NCI-H510A treated with DMSO at 0.1 percent for 48 hours (cell line): ENCODE measurements at places on chromosomes 2 and 18.

DNA sequence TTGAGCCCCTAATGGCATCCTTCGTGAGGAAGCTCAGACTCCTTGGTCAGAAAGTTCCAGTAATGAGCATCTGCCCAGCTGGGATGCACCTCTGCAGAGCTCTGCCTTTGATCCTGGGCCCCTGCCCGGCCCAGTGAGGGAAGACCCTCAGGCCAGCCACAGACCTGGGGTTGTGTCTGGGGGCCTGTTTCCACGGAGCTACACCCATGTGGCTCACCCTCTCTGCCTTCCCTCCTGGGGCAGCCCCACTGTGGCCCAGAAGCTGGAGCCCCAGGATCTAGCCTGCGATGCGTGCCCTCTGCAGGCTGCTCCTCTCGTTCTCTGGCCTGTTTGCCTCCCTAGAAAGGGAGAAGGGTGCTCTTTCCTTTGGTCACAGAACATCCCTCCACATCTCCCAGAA is 9.8 kb downstream of the KCNF1 start:
- DNase-seq: no peak

DNA sequence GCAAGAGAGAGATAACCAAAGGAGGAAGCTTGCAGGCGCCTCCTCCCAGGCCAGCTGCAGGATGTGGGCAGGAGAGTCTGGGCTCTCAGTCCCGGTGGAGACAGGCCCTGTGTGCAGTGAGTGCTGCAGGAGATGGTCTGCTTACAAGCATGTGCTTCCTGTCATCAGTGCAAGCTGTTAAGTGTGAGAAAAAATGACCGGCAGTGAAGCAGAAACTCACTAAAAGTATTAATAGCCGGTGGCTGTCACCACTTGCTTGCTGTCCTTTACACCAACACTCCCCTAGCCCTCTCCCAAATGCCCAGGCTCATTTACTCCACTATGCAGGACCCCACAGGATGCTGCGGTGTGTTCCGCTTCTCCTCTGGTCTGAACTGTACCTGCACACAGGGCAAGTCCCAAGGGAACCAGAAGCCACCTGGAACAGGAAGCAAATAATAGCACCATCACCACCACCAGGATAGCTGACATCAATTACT is 435.6 kb upstream of the HS6ST1 start:
- DNase-seq: peak; percentile 67

DNA sequence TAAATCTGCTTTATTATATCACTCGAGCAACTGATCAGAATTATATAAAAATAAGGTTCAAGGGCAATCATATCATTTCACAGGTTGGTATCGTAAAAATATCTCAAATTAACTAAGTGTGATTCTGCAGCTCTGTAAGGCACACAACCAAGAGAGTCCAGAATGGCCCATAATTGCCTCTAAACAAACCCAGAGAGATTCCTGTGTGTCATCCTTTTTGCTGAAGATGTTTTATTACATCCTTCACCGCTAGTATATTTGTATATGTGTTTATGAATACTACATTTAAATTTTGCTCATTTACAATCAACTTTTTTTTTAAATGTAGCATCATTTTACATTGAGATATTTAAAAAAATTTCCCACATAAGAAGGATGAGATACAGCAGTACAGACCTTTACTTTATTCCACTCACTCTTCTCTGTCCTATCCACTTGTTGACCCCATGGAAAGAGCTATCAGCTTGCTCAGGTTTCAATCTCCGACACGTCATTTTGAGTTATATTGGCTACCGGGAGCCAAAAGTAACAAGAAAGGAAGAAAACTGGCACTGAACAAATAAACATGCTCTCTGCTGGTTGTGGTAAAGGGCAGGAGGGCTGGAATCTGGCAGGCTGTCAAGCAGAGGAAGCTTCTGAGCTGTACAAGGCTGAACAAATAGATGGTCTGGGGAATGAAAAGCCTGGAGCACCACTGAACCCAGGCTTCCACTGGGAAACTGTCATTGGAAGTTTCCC is 23.1 kb downstream of the PLA2R1 start:
- DNase-seq: peak; percentile 3

- no peak for DNase-seq
These were observed 27.9 kb upstream of the NT5DC4 start for GRCh38 chr2:112692918-112693317.

DNA sequence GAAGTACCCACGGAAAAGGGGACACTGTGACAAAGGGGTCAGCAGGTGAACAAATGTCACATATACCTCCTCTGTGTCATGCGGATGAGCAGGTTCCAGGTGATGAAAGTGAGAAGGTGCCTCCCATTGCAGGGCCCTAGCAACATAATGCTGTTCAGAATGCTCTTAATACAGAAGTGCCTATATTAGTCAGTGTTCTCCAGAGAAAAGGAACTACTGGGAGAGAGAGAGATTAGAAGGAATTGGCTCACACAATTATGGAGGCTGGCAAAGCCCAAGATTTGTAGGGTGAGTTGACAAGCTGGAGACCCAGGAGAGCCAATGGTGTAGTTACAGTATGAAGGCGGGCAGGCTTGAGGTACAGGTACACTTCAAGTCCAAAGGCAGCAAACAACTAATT is 98.1 kb upstream of the CDC42EP3 start:
- peak; percentile 19 for DNase-seq

DNA sequence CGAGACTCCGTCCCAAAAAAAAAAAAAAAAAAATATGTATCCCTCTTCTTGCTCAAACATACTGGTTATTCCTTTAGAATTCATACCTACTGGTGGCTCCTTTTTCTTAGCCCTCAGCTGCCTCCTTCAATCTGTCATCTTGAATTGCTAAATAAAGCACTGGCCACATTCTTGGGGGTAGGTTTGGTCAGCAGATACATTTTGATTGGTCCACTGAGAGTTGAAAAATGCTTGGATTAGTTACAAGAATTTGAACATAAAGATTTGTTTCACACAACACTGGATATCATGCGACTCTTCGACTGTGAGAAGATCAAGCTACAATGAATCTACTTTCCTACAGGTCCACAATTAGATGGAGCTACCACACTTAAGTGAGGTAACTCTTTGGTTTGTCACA is 906.1 kb upstream of the SLC39A10 start:
- DNase-seq: no peak

GRCh38 chr2:10454505-10454904 is 6.4 kb upstream of the ODC1 start:
- no peak for DNase-seq

DNA sequence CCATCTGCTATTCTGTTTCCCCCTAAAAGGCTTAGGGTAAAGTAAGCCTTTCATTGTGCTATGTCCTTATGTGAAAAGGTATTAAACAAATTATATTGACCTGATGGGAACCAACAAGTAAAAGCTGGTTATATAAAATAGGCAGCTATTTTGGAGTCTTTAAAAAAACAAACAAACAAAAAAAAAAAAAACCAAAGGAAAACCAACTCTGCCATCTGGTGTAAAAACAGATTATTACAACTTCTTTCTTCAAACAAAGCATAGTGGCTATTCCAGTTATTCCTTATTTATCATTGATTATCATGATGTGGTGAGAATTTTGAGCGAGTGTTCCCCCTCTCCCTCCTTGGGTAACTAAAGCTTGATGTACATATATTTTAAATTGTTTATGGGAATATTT is 122.3 kb upstream of the FHL2 start:
- peak; percentile 38 for DNase-seq

- no peak for DNase-seq
These were observed 28.2 kb downstream of the BCL2L11 start for GRCh38 chr2:111148925-111149324.

DNA sequence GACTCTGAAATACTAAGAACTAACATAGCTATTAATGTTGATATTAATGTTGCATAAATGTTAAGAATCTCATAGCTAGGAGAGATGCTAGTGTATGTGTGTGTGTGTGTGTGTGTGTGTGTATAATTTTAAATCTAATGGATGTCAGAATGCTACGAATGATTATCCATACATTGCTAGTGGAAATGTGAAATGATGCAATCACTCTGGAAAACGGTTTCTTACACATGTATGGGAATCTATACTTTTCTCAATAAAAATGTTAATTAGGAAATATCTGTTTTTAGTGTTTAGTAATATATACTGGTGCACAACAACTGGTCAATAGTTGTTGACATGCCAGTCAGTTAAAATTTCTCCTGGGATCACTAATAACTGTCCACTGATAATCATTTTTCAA is 908.8 kb upstream of the POU3F3 start:
- DNase-seq: no peak

- DNase-seq: no peak
These were observed 23.7 kb downstream of the ASB1 start for GRCh38 chr2:238450440-238450861.

DNA sequence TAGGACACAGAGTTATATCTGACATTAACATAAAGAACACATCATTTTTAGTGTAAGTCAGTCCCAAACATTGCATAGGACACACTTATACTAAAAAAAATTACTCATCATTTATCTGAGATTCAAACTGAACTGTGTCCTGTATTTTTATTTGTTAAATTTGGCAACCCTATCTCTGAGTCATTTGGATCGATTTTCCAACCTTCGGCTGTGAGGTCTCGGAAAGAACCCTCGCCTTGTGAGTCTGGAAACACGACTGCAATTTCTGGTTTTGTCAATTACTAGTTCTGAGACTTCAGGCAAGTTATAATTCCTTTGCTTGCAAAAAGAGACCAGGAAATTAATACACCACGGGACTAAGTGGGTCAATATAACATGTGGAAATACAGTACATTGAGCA is 14.0 kb downstream of the ATP8B1 start:
- DNase-seq: no peak

GRCh38 chr2:79964966-79965365 is 339.6 kb downstream of the LRRTM1 start:
- DNase-seq: no peak

- DNase-seq: peak; percentile 45
These were observed 49.2 kb upstream of the GPR155 start for GRCh38 chr2:174535757-174536703.

- no peak for DNase-seq
These were observed 118.5 kb downstream of the GALNT3 start for GRCh38 chr2:165675551-165675968.

- peak; percentile 19 for DNase-seq
These were observed 31.5 kb downstream of the USP34 start for GRCh38 chr2:61439241-61440002.

- no peak for DNase-seq
These were observed 1.6 kb downstream of the DOK1 start for GRCh38 chr2:74556159-74556558.

DNA sequence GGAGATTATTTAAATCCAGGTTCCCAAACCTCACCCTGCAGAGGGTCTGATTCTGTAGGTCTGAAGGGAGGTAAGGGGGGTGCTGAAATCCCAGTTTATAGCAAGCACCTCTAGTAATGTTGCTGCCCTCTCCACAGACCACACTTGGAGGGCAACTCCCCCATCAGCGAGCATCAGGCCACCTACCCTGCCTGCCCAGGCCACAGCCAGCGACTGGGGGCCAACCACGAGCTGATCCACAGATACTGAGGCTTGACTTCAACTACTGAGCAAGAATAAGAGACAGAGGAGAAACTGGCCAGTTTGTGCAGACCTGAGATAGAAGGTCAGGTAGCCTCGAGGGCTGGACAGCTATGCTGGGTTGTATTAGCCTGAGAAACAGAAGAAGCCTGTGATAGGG is 36.3 kb upstream of the LBH start:
- DNase-seq: no peak

GRCh38 chr2:54979321-54980044 is 70.8 kb downstream of the RTN4 start:
- no peak for DNase-seq

GRCh38 chr2:128986026-128986715 is 667.5 kb upstream of the HS6ST1 start:
- peak; percentile 27 for DNase-seq

GRCh38 chr2:58146707-58147106 is 94.4 kb downstream of the FANCL start:
- DNase-seq: no peak

GRCh38 chr2:64204703-64205102 is 60.5 kb upstream of the PELI1 start:
- DNase-seq: no peak

DNA sequence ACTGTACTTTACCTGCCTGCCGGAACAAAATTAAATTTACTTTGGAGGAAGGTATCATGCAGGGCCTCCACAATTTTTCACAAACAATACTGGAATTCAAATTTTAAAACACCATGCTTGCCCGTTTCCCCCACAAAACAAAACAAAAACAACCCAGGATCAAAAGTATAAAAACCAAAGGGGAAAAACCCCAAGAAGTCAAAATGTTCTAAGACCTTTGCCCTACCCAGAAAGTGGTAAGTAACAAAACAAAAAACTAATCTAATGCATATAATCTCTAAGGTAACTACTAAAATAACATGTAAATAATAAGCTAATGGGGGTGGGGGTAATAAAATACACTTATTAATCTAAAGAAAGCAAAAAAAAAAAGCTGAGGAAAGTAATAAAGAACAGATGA is 60.5 kb downstream of the CUL3 start:
- no peak for DNase-seq

DNA sequence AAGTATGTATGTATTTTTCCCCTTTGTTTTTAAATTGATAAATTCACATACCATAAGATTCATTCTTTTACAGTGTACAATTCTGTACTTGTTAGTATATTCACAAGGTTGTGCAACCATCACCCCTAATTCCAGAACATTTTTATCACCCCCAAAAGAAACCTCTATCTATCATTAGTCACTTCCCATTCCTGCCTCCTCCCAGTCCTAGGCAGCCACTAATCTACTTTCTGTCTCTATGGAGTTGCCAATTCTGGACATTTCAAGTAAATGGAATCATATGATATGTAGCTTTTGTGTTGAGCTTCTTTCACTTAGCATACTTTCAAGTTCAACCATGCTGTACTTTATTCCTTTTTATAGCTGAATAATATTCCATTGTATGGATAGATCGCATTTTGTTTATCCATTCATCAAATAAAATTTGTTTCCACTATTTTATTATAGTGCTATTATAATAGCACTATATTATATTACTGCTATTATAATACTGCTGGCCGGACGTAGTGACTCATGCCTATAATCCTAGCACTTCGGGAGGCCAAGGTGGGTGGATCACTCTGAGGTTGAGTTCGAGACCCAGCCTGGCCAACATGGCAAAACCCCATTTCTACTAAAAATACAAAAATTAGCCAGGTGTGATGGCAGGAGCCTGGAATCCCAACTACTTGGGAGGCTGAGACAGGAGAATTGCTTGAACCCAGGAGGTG is 10.9 kb downstream of the STARD7 start:
- no peak for DNase-seq

GRCh38 chr18:69974365-69974764 is 26.7 kb upstream of the CD226 start:
- no peak for DNase-seq

DNA sequence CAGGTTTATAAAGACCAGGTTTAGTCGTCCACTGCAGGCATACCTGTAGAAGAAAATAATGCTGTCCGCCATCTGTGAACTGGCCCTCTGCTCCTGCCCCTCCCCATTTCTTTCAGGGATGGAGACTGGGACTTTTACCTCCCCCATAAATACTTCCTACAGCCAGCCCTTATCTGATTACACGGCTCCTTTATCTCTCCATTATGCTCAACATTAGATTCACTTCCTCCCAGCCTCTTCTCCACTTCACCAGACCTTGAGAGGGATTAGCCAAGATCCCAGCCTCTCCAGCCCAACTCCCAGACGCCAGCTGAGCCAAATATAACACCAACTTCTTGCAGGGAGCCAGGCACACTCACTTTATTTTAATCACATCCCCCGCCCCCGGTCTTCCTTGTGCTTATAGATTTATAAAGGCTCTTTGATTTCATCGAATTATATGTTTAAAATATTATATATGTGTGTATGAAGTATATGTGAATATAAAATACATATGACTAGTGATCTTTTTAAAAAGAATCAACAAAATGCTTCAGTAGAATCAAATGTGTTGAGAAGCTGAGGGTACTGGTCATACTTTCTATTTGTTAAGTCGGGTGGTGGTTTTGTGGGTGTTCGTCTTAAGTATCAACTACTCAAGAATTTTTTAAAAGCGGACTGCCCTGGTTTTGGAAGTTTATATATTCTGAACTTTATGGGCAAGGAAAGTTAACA is 81.0 kb downstream of the SPRED2 start:
- DNase-seq: no peak
